Ovary (tissue), 10 donors: ENCODE measurements at places on chromosomes 11 and 22.
A peak's percentile ranks its signal among the peaks of the same experiment; 100 is the strongest.

DNA sequence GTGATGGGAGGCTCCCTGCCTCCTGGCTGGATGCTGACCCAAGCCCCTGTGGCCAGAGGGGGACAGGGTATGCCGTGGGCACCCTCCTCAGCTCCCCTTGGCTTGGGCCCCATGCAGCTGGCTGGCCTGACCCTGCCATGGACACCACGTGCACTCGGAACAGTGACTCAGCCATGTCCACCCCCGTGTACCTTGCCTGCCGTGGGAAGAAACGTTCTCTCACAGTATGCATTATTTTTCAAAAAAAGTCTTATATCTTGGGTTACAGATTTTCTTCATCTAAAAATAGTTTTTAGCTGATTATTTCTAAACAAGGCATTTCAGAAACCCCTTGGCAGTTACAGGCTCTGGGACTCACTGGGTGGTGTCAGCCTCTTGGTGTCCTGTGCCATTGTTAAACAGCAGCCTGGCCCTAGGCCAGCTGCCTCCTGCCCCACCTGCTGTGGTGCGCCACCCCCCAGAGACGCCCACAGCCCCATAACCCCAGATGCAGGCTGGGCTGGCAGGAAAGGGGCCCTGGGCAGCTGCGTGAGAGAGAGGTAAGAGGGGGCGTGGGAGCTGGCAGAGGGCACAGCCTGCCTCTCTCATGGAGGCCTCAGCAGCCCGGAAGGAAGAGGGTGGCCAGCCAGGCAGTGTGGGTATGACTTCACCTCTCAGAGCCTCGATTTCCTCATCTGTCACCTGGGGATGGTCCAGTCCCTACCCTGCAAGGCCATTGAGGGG, 99.8 kb downstream of the MORC2 start:
- DNase-seq, result peak; percentile 6

GRCh38 chr11:77470971-77471370, 2.9 kb downstream of the PAK1 start:
- DNase-seq, result no peak

GRCh38 chr11:91104237-91104636, 881.4 kb upstream of the CHORDC1 start:
- no peak for DNase-seq

DNA sequence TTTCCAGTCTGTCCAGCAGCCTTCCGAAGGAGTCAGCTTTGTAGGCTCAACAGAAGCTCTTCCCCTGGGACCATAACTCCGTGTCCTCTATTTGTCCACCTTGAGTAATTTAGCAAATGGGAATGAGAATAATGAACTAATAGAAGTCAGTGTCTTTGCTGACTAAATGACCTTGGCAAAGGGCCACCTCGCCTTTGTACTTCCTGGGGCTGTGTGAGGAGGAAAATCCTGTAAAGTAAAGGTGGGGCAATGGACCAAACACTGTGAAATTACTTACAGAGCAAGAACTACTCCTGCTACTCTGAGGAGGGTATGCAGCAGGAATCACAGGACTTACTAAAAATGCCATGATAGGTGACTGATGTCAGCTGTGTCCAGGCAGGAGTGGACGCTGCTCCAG, 36.2 kb upstream of the CSNK2A3 start:
- no peak for DNase-seq

GRCh38 chr11:72725724-72726028, 26.5 kb downstream of the ARAP1 start:
- DNase-seq, result no peak

DNA sequence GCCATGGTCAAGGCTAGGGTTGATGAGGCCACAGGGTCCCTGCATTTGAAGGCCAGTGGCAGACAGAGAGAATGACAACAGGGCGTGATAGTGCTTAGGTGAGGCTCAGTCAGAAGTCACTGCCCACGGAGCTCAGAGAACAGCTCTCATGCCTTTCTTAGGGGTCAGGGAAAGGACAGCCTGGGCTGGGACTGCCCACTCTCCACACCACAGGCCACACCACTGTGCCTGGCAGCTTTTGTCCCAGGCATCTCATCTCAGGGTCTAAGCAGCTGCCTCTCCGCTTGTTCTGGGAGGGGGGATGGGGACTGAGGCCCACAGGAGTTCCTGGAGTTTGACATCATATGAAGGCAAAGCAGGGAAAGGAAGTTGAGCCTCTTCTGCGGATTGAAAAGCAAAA, 150.2 kb upstream of the B3GAT1 start:
- no peak for DNase-seq

DNA sequence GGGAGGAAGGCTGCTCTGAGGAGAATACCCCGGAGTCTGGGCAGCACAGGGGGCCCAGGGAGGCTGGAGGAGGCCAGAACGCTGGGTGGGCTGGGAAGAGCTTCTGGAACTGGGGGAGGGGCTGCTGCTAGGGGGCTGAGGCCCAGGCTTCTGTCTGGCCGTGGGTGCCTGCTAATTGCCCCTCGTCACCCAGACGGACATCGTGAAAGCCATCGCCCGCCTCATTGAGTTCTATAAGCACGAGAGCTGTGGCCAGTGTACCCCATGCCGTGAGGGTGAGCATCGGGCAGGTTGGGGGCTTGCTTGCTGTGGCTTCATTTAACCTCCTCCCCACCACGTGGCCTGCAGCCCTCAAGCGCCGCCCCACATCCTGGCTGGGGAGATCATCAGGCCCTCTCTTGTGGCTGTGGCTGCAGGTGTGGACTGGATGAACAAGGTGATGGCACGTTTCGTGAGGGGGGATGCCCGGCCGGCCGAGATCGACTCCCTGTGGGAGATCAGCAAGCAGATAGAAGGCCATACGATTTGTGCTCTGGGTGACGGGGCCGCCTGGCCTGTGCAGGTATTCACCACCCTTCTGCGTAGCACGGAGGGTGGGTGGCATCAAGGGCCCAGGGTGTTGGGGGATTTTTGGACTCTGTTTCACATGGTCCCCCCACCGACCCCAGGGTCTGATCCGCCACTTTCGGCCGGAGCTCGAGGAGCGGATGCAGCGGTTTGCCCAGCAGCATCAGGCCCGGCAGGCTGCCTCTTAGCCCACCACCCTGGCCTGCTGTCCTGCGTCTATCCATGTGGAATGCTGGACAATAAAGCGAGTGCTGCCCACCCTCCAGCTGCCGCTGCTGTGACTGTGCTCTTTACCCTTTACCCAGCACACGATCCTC, 5.2 kb downstream of the NDUFV1 start:
- no peak for DNase-seq

DNA sequence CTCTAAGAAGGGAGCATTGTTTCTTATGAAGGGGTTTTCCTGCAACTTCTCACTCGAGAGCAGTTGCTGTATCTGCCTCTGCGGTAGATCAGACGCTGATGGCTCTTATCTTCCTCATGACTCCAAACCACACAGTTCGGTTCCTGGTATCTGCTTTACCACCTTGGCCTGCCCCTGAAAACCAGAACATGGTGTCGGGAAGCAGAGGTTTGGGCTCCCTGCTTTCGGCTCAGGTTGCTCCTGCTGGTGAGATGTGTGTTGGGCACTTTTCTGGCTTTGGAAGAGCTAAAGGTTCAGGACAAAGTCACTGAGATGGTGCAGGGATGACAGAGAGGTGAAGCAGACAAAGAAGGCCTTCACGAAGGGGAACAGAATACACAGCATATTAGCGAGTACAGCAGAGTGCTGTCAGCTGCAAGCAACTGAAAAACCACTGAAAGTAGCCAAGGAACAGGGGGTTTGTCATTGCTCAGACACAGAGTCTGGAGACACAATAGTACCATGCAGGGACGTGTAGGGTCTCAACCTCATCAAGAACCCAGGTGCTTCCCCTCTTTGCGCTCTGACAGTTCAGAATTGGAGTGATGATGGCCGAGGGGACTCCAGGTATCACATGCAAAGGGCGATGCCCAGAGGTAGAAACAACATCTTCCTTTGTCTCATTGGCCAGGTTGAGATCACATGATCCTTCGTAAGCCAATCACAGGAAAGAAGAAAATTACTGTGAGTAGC, 11.9 kb upstream of the CSF2RB start:
- no peak for DNase-seq

GRCh38 chr11:15497366-15497765, 382.6 kb downstream of the INSC start:
- DNase-seq, result no peak

DNA sequence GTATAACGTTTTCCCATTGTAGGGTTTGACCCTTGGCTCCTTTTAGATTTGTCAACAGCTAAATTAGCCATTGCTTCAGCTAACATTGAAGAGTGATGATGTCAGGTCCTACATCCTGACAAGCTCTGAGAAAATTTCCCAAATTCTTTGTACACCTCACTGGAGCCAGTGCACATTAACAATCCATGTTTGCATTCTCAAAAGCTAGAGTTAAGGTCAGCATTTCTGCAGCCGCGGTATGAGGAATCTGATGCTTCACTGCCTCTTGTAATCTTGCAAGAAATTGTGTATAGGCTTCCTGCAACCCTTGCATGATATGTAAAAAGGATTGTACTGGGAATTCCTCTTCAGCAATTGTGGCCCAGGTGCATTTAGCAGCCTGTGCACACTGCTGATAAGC, 33.1 kb upstream of the NCAM1 start:
- no peak for DNase-seq

DNA sequence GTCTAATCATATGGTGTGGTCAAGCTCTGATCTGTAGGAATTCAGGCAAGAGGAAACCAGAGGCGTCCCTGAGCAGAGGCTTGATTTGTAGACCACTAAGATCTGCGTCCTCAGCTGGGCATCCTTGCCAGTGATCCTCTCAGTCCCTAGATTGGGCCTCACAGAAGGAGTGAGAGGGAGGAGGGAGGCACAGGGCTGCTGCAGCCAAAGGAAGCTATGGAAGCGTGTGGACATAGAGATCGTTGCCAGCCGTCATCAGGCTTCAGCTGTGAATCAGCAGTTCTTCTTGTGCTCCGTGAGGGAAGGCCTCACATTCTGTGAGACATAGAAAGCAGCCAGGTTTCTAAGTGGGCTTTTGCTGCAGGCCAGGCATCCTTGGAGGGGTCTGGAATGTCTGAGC, 254.6 kb upstream of the KIRREL3 start:
- no peak for DNase-seq

- no peak for DNase-seq
Observed at GRCh38 chr22:50516068-50516467, 8.0 kb downstream of the NCAPH2 start.

DNA sequence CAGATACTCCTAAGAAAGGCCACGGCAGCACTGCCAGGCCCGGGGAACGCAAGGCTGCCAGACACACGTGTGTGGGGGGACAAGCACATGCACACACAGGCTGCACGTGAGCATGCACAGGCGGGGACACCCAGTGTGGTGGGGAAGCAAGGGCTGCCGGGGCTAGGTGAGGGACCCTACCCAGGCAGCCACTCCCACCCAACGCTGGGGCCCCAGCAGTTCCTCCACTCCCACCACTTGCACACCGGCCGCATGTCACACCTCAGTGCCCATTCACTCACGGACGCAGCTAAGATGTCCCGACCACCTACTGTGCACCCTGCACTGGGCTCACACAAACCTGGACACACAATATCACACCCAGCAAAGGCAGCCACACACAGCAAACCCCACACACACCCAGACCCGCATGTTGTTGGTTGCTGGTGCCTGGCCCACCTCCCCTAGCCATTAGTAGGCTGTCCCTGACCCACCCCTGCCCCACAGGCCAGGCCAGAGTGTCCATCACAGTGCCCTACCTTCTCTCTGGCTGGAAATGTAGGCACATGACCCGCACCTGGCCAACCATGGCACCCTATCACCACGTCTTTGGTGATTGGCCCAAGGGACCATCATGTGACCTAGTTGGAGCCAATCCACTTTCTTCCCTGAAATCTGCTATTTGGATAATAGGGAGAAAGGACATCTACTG, 8.8 kb downstream of the SSTR3 start:
- no peak for DNase-seq

DNA sequence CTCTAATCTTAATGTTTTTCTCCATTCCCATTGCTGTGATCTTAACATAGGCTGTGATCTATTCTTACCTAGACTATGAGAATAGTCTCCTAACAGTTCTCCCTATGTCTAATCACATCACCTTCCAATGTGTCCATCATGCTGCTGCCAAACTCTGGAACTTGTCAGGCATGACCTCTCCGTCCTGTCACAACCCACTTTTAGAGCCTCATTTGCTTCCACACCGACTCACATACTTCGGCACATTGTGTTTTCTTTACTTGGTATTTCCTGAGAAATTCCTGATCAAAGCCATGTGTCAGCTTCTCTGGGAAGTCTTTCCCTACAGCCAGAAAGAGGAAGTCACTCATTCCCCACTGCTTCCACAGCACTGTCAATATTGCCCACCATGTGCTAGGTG, 40.5 kb upstream of the BIRC3 start:
- DNase-seq, result no peak

- no peak for DNase-seq
Observed at GRCh38 chr22:31738566-31738965, 11.4 kb downstream of the PRR14L start.

GRCh38 chr11:61041755-61042518, 60.4 kb upstream of the CD5 start:
- DNase-seq, result peak; percentile 65

GRCh38 chr11:9459667-9460321, 1.0 kb upstream of the ZNF143 start:
- DNase-seq, result peak; percentile 43

DNA sequence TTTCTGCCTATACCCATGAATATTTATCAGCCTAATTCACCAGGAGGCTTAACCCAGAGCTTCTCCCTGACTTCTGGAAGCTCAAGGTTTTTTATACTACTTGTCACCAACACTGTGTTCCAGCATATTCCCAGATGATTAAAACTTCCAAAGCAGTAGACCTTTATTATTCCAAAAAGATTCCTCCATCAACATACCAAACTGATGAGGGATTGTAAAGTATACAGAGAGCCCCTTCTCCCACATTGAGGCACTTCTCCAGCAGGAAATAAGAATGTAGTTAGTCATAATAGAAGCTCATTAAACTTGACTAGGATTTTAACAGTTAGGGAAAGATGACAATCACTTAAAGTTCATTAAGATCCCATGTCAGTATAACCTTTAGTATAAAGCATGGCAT, 51.4 kb upstream of the CEP126 start:
- no peak for DNase-seq

DNA sequence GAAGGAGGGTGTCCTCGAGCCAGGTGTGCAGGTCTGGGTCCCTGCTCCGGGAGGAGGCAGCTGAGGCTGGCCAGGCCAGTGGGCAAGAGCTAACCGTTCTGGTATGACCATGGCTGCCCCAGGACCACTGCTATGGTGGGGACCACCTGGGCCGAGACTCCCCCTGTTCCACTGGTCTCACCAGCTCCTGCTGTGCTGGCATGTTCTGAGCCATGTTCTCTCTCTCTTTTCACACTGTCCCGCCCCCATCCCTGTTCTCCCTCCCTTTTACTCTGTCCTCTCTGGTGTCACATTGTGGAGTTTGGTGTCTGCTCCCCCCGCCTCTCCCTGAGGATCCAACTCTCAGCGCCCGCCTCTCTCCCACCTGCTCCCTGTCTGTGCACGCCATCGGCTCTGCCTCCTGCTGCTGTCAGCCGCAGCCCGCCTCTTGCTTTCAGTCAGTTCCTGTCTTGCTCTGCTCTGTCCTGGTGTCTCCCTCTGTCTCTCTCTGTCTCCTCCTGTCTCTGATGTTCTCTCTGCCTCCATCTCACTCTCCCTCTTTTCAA, 66.4 kb downstream of the LRRC32 start:
- no peak for DNase-seq

- DNase-seq, result no peak
Observed at GRCh38 chr11:35011389-35011788, 95.0 kb downstream of the PDHX start.
